Activated T-helper 1 cell treated with anti-CD3 and anti-CD28 coated beads, Interleukin-2, amount 50 U/mL, for 16 hours (primary cell): ENCODE measurements at places on chromosomes 13 and 19.
A peak's percentile ranks its signal among the peaks of the same experiment; 100 is the strongest.

- no peak for DNase-seq
Observed at GRCh38 chr19:1336079-1336684, 47.5 kb upstream of the NDUFS7 start.

GRCh38 chr19:15421136-15421695 lies 2.4 kb upstream of the AKAP8L start:
- no peak for DNase-seq

GRCh38 chr13:44713788-44714469 lies 137.8 kb upstream of the TSC22D1 start:
- DNase-seq = no peak

GRCh38 chr13:79492313-79492798 lies 11.4 kb downstream of the NDFIP2 start:
- no peak for DNase-seq

- no peak for DNase-seq
Observed at GRCh38 chr13:25732111-25732865, 319.5 kb downstream of the SHISA2 start.

DNA sequence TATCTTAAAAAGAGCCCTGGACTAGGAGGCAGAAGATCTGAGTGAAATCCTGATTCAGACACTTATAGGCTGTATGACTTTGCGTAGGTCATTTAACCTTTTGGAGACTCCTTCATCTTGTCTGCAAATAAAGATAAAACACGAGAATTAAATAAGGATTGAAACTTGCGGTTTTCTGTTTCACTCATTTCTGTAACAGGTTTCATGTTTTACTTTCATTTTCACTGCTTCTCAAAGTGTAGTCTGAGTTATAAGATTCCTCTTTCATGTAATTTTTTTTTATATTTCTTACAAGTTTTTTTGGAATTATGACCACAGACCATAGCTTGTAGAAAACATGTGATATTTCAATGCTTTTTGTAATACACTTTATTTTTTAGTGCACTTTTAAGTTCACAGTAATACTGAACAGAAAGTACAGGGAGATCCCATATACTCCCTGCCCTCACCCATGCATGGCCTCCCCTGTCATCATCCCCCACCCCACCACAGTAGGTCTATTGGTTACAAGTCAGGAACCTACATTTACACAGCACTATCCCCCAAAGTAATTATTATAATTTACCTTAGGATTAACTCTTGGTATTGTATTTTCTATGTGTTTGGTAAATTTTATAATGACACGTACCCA lies 174.6 kb downstream of the ITGBL1 start:
- no peak for DNase-seq

DNA sequence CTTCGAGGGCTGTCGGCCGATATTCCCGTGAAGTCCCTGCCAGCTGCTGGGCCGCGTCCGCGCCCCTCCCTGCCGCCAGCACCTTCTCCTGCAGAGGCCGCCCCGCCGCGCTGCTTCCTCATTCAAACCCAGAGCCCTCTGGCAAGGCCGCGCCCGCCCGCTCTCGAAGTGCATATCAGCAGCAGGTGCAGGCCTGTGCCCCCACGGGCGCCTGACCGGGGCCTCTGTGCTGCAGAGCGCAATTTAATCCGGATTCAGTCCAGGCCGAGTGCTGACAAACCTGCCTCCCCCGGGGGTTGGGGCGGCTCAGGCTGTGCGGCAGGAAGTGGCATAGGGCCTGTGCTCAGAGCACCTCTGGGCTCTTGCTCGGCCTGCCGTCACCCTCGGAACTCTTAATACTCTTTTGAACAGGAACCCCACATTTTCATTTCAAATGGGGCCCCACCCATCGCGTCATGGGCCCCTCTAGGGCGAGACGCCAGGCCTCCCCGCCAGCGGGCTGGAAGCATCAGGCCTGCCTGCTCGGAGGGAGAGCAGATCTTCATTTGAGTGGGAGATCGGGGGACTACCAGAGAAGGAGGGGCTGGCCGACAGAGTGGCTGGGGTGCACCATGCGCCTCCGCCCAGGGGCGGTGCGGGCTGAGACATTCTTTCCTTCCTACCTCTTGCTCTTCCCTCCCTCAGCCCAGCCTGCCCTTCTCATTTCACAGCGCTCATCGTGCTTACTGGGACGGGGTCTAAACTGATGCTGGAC lies 125.7 kb downstream of the TNFRSF19 start:
- peak; percentile 35 for DNase-seq

DNA sequence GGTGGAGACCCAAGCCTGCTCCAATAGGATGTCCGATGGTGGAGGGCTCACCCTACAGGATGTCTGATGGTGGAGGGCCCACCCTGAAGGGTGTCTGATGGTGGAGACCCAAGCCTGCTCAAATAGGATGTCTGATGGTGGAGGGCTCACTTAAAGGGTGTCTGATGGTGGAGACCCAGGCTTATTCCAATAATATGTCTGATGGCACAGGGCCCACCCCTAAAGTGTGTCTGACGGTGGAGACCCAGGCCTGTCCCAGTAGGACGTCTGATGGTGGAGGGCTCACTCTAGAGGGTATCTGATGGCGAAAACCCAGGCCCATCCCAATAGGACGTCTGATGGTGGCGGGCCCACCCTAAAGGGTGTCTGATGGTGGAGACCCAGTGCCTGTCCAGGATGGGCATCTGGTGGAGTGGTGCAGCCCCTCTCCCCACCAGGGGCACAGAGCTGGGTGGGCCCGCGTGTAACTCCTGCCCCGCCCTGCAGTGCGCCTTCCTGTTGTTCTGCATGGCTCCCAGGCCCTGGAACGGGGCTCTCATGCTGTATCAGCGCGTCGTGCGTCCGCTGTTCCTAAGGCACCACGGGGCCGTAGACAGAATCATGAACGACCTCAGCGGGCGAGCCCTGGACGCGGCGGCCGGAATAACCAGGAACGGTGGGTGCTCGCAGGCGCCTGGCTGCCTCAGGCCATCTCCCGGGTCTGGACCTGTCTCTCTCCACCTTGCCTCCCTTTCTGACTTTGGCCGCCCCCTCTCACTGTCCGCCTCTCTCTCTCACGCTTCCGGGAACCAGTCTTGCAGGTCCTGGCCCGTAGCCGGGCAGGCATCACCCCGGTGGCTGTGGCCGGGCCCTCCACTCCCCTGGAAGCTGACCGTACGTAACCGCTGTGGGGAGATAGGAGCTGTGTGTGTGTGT lies 5.1 kb downstream of the REEP6 start:
- no peak for DNase-seq

DNA sequence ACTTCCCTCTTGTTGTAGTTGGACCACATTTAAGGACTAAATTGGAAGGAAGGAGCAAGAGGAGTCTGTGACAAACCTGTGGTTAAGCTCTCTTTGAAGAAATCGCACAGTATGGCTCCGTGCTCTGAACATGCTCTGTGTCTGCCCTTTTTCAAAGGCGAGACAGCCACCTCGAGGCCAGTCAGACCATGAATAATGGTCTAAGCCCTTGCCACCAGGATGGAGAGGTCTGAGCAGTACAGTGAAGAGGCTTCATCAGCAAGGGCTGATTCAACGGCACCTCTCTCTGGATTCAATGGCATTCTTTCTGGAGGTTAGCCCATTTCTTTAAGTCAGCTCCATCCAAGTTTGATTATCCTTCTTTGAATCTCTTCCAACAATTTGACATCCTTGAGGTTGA lies 30.9 kb downstream of the FAM216B start:
- no peak for DNase-seq

DNA sequence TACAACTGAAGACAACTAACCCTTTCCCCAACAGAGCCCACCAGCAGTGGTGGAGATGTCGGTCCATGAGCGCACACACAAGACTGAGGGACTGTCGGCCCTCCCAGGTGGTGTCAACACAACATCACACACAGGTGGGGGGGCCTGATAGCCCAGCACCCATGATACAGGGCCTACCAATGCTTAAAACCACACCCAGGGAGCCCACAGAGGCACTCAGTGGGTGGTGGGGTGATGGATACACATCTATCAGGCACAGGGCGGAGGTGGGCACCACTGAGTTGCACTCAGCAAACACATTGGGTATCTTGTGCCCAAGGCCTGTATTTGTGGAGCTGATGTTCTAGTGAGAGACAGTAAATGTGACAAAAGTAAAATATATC lies 7.0 kb upstream of the ZFP36 start:
- no peak for DNase-seq

GRCh38 chr19:38812009-38812840 lies 520 bp downstream of the LGALS4 start:
- no peak for DNase-seq

- no peak for DNase-seq
Observed at GRCh38 chr19:821825-822503, at the start of gene PLPPR3. TSS of gene PLPPR3 (minus strand) at chr19:821955. CDS start at chr19:821559, 396 bp downstream.
